Fibroblast of skin of right biceps (primary cell): ENCODE measurements at places on chromosomes 1 and 21.

DNA sequence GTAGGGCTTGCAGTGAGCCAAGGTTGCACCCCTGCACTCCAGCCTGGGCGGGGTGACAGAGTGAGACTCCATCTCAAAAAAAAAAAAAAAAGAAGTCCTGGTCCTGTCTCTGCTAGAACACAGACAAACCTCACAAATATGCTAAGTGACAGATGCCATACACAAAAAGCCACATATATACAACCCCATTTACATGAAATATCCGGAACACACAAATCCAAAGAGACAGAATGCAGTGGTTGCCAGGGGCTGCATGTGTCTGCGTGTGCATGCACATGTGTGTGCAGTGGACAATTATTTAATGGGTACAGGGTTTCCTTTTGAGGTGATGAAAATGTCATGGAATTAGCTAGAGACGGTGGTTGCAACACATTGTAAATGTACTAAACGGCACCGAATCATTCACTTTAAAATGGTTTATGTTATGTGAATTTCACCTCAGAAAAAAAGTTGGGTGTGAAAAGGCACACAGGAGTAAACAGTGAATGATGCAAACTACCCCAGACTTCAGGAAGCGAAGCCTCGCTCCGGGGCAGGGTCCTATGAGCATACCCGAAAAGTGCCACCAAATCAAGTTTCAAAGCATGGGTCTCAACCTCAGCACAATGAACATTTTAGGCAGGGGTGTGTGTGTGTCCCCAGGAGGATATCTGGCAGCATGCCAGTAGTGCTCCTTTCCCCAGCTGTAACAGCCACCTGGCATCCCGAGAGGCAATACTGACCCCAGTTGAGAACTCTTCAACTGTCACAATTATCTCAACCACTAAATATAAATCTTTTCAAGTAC lies 48.3 kb downstream of the GNB1 start:
- no peak for DNase-seq

- DNase-seq: peak; percentile 34
Measured at GRCh38 chr1:48794816-48795215, 18.1 kb upstream of the BEND5 start.

- DNase-seq: no peak
Measured at GRCh38 chr21:45929449-45929848, 52.1 kb upstream of the COL6A1 start.

DNA sequence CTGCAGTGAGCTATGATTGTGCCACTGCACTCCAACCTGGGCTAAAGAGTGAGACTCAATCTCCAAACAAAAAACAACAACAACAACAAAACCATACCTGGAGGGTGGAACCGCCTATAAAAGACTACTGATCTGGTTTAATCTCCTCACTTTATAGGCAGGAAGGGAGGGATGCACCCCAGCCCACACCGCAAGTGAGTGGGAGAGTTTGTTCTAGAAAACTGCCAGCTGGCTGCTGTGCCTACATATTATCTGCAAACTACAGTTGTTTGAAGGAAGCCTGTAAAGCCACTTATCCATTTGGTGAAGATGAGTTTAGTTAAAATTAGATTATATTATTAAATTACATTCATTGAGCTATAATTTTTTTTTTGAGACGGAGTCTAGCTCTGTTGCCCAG lies 9.1 kb upstream of the SRSF10 start:
- no peak for DNase-seq

GRCh38 chr1:174637487-174637886 lies 189.7 kb downstream of the GPR52 start:
- no peak for DNase-seq

DNA sequence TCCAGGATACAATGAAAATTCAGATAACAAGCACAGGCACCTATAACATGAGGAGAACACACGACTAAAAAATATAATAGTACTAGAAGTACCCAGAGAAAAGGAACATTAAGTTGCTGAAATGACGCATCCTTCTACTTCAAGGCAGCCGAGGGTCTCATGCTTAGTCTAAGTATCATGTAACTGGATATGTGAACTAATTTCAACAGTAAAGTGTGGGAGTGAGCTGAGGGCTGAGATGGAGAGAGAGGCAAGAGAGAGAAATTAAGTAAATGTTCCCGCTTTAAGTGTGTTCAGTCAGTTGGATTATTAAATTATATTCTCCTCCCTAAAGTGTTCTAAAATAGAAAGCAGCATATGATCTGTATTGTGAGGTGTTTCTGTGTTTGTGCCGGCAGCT lies 152.2 kb upstream of the KRTAP19-8 start:
- no peak for DNase-seq

DNA sequence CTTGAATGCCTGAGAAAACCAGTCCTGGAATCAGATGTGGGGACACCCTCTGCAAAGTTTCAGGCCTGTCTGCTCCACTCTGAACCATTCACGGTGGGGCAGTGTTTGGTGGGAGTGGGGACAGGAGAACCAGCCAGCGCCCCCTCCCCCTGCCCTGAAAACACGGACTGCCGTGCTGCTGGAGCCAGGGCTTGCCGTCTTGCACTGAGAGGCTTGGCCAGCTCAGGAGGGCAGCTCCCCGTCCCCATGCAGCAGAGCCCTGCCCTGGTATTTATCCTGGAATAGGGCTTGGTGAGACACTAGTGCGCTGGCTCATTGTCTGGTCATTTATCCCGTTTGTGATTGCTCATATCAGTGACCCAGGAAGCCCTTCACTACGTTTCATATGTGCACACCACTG lies 3.9 kb downstream of the S100B start:
- DNase-seq: no peak

DNA sequence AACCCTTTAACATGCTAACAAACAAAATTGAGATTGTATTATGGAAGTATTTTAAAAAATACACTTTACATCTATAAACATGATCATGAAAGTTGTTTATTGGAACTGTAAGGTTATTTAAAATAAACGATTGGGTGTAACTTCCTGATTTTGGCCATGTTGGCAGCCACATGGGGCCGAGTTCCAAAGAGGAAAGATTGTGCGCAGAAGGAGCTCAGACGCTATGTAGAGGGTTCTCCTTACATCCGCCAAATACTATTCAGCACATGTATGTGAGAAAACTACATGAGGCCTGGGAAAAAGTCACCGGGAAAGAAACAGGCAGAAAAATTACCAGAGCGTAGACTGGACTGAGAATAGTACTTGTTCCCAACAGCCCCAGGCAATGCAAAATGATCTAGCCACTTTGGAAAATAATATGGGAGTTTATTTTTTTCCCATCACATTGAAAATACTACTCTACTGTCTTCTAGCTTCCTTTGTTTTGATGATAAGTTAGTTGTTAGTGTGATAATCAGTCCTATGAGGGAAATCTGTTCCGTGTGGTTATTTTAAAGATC lies 35.7 kb upstream of the B3GALT2 start:
- DNase-seq: no peak

GRCh38 chr1:186775036-186775435 lies 53.7 kb upstream of the PLA2G4A start:
- no peak for DNase-seq

DNA sequence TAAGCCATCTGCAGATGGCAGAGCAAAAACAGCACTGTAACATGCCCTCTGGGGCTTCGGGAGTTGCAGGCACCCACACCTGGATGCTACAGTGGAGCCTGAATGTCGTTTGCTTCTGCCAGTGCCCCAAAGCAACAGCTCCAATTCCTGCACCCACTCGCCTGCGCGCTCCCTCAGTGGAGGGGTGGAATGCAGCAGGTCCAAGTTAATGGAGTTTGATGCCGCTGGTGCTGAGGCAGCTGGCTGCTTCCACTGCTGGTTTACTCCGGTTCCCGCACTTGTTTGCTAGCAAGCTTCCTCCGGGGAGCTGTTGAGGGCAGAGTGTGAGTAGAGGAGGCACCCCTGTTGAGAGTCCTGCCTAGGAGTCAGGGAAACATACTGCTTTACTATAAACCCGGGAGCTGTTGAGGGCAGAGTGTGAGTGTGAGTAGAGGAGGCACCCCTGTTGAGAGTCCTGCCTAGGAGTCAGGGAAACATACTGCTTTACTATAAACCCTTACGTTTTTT lies 584.0 kb upstream of the TMPRSS15 start:
- no peak for DNase-seq
